CD4-positive, alpha-beta T cell treated with Interleukin-4 for 4 hours (primary cell): ENCODE measurements at places on chromosomes 12 and 14.

DNA sequence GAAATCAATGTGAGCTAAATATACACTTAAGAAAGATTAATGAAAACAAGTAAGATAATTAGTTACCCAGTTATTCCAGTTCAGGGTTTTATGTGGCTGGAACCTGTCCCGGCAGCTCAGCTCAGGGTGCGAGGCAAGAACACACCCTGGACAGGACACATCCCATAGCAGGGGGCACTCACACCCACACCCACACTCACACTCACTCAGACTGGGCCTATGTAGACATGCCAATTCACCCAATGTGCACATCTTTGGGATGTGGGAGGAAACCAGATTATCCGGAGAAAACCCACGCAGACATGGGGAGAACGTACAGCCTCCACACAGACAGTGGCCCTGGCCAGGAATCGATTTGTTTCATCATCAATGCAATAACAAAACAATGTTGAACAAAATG is 66.0 kb upstream of the TMCC3 start:
- DNase-seq = no peak

DNA sequence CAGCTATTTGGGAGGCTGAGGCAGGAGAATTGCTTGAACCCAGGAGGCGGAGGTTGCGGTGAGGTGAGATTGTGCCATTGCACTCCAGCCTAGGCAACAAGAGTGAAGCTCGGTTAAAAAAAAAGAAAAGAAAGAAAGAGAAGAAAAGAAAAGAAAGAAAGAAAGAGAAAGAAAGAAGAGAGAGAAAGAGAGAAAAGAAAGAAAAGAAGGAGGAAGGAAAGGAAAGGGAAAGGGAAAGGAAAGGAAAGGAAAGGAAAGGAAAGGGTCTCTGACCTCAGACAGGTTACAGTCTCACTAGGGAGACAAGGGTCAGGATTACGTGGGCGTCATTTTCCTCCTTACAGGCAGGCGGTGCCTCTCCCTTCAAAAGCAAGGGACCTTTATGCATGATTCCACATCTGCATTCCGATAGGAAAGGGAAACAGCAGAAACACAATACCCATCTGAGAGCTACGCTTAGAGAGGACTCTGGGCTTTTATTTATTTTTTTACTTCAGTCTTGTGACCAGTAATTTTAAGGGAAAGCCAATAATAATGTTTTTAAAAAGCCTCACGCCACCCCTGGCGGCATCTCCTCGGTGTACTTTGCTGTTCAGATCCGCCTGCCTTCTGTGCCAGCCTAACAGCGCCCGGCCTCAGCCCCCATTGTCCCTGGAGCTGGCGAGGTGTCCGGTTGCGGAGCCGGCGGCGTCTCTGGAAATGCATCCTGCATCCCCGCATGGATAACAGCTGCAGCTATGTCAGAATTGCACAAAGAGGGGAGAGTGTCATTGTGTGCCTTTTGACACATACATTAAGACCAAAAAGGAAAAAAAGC is 945 bp upstream of the HIP1R start:
- DNase-seq = no peak

GRCh38 chr14:104284107-104284592 is 145.8 kb downstream of the KIF26A start:
- no peak for DNase-seq

- DNase-seq = no peak
Observed at GRCh38 chr14:53874704-53875103, 81.9 kb downstream of the BMP4 start.
